Stimulated activated CD4-positive, alpha-beta T cell treated with anti-CD3 and anti-CD28 coated beads, Interleukin-15, amount 100 ng/mL, for 48 hours (primary cell): ENCODE measurements at places on chromosomes 7 and 10.

DNA sequence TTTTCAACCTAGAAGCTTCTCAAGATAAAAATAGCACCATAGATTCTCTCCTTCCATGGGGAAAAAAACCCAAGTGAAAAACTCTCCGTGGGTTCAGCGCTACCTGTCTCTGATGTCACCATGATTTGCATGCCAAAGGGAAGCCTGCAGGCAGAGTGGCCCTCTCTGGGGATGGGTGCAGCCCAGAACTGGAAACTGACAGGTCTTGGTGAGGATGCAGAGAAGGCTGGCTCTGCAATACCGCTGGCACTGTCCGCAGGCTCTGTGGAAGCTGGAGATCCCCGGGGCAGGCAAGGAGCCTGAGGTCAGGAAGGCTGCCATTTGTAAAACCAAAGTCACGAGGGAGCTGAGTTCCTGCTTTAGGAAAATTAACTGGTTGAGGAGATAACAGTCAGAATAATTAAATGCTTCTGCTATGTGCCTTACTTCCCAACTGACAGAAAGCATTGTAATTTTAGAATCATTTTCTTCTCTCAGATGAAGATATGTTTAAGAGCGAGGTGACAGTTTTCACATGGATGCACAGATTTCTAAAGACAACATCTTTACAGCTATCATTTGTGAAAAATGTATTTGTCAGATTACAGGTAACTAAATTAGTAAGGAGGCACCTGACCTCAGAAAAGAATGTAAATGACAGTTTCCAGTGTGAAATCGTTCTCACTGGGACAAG lies 731.5 kb upstream of the FZD8 start:
- DNase-seq, result no peak

DNA sequence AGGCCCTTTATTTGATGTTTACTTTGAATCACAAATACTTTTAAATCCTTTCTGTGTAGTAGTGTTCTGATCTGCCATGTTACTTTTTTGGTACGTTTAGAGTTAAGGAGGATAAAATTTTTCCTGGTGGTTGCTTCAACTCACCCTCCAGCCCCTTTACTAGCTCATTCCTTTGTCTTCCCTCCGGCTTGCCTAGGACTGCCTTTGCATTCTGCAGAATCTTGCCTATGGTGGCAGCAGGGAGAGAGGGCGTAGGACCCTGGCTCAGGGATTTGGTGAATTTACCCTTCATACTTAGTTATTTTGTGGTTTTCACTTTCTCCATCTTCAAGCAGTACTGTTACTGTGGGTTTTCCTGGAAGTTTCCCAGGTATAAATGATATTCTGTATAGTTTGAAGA lies 833.5 kb downstream of the XPNPEP1 start:
- DNase-seq, result no peak

DNA sequence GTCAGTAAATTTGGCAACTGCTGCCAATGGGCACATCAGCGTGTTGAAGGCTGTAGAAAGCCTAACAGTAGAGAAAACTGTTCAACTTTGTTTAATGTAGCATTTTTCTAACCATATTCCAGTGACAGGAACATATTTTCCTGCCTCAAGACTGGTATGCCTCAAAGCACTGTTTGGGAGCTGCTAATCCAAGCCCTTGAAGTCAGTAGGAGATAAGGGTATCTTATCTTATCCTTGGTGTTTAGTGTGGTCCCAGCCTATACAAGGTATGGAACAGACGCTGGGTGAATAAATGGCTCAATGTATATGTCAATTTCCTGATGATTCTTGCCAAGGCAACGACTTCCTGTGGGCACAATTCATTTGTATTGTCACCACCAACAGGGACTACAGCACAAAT lies 97.5 kb upstream of the CREB5 start:
- no peak for DNase-seq

DNA sequence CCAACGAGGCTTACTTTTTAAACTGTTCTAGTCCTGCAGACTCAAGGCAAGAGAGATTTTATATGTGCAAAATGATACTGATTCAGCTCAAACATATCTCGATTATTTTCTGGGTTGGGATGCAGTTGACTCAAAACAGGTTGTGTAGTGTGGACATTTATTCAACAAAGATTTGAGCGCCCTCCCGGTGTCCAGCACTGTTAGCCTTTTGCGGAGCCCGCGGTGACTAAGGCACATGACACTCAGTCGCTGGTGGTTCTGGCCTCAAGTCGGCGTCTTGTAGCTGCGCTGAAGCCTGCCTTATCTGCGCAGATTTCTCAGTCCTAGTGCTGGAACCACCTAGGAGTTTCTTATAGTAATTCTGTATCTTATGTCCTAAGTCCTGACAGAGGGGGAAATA lies 938 bp upstream of the CADPS2 start:
- DNase-seq, result no peak

- DNase-seq, result no peak
Measured at GRCh38 chr7:17158261-17158660, 140.2 kb upstream of the AHR start.

DNA sequence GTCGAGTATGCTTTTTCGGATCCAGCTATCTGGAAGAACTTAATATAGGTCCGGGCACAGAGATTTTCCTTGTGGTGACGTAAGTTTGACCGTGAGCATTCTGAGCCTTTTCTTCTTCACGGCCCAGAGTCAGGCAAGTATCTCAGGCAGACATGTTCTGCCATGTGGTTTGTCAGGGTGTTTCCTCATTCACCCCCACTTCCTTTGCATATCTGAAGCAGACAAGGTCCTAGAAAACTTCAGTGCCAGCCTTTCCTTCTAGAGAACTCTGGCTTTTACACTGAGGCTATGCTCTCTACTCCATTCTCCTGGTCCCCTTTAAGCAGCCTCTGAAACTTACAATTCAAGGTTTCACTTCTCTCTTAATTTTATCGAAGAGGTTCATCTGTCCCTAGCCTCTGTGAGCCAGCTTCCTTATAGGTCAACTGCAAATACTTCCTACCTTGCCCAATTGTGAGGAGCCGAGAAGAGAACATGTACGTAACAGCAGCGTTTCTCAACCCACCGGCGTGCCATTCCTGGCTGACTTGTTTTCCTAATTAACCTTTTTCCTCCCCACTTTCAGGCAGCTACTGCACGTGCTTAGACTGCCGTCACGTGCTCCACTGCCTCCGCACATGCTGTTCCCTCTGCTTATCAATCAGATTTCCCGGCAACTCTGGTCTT lies 47.3 kb downstream of the CDCA7L start:
- DNase-seq, result no peak

- DNase-seq, result no peak
Measured at GRCh38 chr10:120012566-120012965, 120.0 kb downstream of the SEC23IP start.

DNA sequence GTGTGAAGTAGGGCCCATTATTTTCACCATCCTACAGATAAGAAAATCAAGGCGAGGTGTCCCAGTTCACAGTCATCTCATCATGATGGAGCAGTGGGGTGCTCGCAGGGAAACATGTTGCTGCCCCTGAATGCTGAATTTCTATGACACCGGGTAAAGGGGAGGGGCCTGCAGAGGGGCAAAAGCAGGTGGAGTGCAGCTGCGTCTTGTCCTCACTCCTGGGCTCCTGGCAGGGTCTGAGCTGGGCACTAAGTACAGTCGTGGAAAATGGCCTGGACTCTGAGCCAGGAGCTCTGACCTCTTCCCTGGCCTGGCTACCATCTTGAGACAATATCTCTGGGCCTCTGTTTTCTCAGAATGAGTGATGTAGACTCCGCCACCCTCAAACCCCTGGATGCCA lies 253.1 kb upstream of the PITRM1 start:
- no peak for DNase-seq

DNA sequence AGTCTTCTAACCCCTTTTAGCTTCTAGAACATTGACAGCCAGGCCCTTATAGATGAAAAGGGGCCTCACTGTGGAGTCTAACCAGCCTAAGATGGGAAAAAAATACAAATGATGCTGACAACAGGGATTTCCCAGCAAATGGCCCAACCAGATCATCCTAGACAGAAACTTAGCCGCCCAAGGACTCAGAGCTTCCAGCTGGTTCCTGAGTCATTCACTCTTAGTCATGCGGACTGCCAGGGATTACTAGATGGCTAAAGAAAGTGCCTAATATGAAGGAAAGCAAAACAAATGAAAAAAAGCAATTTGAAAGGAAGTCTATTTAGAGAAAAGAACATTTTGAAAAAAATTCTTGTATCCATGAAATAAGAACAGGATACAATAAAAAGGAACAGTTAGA lies 23.7 kb downstream of the TSPAN14 start:
- DNase-seq, result no peak

- no peak for DNase-seq
Measured at GRCh38 chr10:31515116-31515515, 196.1 kb downstream of the ZEB1 start.

DNA sequence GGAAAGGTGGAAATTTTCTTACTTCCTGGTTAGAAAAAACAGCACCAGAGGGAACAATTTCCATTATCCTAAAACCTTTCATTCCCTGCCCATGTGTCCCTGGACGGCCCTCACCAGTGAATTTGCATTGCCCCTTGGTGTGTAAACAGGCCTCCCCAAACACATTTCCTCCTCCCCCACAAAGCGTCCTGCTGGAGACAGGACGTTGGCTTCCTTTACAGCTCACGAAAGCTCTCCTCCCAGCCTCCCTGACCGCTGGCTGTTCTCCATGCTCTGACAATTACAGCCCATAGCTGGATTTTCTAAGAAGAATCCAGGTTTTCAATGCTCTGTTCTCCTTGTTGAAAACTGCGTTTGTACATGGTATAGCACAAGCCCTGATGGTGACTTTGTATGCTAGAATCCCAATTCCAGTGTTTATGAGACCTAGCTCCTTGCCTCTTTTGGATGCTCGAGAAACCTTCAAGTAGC lies 724.2 kb upstream of the CELF2 start:
- DNase-seq, result no peak

GRCh38 chr10:126179637-126180036 lies 208.6 kb downstream of the ADAM12 start:
- no peak for DNase-seq

DNA sequence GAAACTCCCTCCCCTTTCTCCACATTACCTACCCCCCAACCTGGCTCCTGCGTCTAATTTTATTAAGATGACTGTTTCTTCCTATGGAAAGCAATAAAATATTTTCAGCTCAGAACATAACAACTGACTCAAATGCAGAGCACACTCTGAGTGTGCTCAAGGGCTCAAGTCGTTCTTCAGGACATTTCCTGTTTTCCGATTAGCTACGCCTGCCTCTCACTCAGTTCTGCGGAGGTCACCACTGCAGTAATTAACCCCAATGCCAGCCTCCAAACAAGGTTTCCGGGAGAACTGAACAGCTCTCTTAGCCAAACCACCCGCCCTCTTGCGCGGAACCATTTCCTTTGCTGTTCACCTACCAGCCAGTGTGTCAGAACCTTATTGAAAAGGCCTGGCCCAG lies 19.3 kb downstream of the MYOF start:
- peak; percentile 27 for DNase-seq

- DNase-seq, result no peak
Measured at GRCh38 chr7:29161231-29161630, 14.9 kb upstream of the CPVL start.

GRCh38 chr10:132511121-132512051 lies 26.2 kb upstream of the INPP5A start:
- DNase-seq, result no peak

GRCh38 chr7:47506382-47507339 lies 75.2 kb downstream of the TNS3 start:
- DNase-seq, result no peak

DNA sequence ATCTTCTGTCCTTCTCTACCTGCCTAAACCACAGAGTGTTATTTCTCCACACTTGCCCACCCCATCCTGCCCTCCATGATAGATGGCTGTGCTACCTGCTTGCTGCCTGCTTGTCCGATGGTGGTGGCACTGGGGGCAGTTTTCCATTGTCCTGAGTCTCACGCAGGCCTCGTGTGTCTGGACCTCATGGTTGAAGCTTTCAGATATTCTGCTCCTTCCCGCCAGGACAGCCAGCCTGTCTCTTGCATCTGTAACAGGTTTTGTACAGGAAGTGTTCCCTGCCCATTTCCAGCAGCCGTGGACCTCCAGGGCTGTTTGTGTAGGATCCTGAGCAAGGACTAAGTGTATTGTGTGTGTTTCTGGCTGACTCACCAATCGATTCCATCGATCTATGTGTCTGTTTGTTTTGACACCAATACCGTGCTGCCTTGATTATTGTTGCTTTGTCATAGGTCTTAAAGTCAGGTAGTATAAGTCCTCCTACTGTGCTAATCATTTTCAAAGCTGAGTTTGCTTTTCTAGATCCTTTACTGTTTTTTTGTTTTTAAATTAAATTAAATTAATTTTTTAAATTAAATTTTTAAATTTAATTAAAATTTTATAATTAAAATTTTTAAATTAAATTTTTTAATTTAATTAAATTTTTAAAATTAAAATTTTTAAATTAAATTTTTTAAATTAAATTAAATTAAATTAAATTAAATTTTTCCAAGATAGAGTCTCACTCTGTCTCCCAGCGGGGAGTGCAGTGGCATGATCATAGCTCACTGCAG lies 8.5 kb downstream of the IL15RA start:
- DNase-seq, result no peak

DNA sequence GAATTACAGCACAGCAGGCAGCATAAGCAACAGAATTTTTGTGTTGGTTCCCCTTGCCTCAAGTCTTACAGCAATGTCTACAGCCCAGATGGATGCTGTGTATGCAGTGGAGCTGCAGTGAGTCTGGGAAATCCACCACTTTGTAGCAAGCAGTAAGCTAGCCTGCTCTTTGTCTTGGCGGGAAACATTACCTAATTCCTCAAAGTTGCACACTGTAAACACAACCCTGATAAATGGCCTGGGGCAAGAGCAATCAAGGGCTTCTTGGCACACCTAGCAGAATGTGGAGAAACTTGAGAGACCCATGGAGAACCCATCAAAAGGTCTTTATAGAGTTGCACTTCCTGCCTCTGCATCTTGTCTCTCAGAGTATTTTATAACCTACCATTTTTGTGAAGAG lies 102.0 kb upstream of the FOXP2 start:
- DNase-seq, result no peak

DNA sequence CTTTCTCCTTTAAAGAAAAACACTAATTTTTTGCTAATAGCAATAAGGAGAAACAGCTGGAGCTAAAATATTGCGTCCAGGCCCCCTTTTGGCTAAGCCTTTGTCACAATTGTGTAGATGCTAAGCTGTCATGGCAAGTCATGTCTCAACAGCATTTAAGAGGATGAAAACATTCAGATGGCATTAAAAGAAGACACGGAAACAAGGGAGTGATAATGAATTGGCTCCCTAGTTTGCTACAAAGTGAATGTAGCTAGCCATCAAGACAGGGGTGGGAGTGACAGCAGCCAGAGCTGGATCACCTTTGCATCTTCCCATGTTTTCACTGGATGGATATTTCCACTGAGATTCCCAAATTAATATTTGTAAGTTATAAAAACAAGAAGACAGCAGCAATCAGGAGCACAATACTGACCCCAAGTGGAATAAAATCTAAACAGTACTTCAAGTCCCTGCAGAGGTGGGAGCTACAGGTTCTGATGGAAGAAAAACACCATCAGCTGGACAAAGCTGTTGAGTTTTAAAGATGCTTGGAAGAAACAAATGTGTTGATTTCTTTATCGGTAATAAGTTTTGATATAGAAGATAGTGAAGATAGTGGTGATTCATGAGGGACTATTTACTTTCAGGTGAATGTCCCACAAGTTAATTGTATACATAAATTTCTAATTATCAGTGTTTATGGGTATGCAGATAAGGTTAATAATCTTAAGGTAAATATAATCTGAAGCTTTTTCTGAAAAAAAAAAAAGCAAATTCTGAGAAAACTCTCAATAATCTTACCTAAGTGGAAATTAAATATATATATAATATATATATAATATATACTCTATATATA lies 129.4 kb downstream of the SLC16A9 start:
- DNase-seq, result no peak

- no peak for DNase-seq
Measured at GRCh38 chr10:70191161-70191971, 21.1 kb upstream of the SAR1A start.

GRCh38 chr7:44152971-44153947 lies 12.1 kb upstream of the MYL7 start:
- no peak for DNase-seq
